T-helper 22 cell (primary cell): ENCODE measurements at places on chromosomes 3 and 15.

GRCh38 chr3:69872783-69873378 lies 126.7 kb upstream of the SAMMSON start:
- DNase-seq = no peak

DNA sequence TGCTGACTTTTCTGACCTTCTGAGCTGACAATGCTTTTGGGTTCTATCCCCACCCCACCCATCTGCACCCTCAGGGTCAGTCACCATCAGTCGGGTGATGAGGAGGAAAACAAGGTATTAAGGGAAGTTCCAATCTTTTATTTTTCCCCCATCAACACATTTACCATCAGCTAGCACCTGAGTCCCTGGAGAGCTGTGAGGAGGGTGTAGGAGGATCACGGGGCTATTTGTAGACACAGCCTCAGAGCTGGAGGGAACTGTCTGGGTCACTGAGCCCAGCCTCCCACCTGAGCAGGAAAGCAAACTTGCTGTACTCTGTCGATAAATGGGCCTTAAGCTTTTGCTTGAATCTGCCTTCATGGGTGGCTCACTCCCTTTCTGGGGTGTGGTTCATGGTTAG lies 24.8 kb upstream of the ZFAND6 start:
- no peak for DNase-seq

GRCh38 chr3:99868311-99868646 lies 50.6 kb downstream of the CMSS1 start:
- no peak for DNase-seq

GRCh38 chr15:69610277-69610676 lies 157.7 kb downstream of the RPLP1 start:
- DNase-seq = no peak

- no peak for DNase-seq
These were observed 46.2 kb upstream of the PLCL2 start for GRCh38 chr3:16838561-16838960.

- no peak for DNase-seq
These were observed 756 bp upstream of the CAMK2N2 start for GRCh38 chr3:184261854-184262763.

DNA sequence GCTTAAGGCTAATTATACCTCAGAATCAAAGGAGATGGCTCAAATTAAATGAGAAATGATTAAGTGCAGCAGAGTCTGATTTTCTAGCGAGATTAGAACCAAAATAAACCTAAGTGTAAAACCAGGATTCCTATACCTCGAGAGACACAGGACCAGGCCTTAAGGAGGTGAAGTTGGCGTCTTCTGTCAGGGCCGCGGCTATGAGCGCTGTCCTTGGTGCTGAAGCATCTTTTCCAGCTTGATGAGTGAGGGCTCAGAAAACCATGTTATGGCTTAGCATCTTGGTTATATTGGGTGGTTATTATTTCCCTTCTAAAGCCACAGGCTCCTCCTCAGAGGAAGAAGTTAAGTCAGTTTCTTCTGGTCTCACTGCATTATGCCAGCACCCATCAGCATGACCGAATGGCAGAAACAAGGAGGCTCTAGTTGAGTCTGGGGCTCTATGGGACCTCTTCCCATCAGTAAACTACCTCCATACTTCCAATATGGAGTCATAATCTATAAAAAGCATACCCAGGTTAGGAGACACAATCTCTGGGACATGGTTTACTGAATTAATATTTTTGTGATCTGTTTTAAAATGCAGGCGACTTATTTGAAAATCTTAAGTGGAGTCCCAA lies 120.1 kb upstream of the NMNAT3 start:
- no peak for DNase-seq

GRCh38 chr15:74482661-74483060 lies 21.7 kb upstream of the UBL7 start:
- no peak for DNase-seq

DNA sequence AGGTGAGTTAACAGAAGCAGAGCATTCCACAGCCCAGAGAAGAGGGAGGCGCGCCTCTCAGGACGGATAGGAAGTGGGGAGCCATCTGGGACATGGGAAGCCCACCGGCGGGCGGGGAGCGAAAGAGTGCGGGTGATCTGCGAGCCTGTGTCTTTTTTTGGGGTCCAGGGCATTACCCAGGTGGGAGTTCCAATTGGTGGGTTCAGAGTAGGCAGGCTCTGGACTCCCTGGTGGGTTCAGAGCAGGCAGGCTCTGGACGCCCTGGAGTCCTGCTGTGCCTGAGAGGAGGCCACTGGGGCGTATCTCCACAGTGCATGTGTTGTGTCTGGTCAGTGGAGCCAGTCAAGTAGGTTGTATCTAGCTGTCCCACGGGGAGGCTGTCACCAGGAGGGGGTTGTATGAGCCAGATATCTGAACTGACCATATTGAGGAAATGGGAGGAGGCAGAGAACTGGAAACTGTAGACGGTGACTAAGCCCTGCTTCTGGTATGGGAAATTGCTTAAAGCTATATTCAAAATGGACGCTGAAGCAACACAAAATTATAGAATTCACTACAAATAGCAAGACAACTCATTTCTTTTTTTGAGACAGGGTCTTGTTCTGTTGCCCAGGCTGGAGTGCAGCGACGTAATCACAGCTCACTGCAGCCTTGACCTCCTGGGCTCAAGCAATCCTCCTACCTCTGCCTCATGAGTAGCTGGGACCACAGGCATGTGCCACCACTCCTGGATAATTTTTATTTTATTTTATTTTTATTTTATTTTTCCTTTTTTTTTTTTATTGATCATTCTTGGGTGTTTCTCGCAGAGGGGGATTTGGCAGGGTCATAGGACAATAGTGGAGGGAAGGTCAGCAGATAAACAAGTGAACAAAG lies 34.5 kb upstream of the CHST2 start:
- no peak for DNase-seq

GRCh38 chr15:39663704-39664250 lies 82.9 kb downstream of the THBS1 start:
- DNase-seq = no peak

- no peak for DNase-seq
These were observed 7.7 kb downstream of the CCR2 start for GRCh38 chr3:46361408-46362283.

GRCh38 chr3:5133239-5134018 lies 11.3 kb downstream of the ARL8B start:
- no peak for DNase-seq

DNA sequence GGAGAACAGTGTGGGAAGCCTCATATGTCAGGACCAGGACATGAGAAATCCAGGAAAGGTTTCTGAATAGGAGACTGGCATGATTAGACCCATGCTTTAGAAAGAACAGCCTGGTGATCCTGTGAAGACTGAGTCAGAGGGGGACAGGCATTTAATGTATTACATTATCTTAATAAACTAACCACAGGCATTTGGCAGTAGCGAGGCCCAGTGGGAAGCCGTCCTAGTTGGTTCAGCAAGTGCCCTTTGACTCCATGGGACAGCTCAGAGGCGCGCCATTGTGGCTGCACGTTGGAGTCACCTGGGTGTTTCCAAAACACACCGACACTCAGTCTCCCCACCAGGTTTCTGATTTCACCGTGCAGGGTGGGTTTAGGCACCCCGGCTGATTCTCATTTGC lies 90.5 kb upstream of the DGKG start:
- no peak for DNase-seq

DNA sequence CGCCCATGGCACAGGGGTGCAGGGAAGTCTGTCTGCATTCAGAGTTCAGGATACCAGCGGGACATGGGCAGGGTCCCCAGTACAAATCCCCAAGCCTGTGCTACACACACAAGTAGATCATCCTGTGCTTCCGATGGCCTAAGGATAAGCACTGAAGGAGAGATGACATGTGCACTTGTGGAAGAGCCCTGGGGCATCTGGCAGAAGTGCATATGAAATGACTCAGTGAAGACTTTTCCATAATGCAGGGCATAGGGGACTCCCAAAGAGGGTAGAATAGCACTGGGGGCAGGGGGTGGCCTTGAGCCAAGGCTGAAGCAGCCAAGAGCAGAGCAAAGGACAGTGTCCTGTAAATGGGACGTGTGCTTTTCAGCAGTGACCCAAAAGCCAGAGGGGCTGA lies 22.9 kb downstream of the ADAMTS17 start:
- no peak for DNase-seq

DNA sequence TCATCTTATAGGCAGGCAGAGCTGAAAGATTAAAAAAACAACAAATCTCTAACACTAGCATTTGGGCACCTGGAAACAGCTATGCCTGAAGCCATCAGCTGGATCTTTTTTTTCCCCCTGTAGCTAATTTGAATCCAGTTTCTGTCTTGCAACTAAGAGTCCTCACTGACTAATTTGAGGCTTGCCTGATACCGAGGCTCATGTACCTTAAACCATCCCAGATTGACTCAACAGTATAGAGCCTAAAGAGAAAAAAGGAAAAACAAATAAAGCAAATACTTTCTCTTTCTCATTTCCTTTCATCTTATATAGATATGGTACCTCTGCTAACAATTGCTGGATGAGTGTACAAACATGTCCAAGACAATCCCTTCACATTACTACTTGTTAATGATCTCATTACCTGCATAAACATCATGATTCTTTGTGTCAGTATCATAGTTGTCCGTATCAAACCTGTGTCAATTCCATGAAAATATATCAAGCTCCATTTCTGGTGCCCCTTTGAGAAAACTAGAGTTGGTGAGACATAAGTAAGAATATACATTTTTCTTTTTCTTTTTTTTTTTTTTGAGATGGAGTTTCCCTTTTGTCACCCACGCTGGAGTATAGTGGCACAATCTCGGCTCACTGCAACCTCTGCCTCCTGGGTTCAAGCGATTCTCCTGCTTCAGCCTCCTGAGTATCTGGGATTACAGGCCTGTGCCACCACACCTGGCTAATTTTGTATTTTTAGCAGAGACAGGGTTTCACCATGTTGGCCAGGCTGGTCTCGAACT lies 43.1 kb downstream of the BHLHE40 start:
- DNase-seq = no peak

DNA sequence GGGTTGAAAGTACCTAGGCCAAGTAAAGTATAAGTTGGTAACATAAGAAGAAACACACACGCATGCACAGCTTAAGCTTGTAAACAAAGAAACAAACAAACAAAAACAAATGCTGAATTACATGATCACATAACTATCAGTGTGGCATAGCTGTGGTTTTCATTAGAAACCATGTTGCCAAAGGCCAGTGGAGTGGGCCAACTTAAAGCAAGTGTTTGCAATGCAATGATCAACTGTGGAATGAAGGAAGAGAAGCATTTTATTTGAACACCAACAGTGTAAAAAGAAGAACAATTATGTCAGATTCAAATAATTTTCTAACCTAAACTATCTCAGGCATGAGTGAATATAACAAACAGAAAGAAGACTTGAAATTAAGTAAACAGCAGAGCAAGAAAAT lies 199.4 kb upstream of the STRIT1 start:
- DNase-seq = no peak

DNA sequence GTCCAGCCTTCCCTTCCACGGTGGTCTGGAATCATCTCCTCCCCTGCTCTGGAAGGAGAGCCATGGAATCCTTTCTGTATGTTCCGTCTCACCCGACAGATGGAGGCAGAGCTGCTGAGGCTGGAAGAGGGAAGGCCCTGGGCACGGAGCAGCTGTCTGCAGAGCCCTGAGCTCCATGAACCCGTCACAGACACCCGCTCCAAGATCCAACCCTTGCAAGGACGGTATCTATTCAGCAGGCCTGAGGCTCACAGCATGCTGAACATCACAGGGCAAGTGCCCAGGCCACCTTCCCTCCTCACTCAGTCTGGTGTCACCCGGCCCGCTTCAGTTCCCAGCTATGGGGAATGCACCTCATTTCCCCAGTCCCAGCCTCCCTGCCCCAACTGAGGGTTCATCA lies 103.9 kb downstream of the LRIG1 start:
- no peak for DNase-seq

DNA sequence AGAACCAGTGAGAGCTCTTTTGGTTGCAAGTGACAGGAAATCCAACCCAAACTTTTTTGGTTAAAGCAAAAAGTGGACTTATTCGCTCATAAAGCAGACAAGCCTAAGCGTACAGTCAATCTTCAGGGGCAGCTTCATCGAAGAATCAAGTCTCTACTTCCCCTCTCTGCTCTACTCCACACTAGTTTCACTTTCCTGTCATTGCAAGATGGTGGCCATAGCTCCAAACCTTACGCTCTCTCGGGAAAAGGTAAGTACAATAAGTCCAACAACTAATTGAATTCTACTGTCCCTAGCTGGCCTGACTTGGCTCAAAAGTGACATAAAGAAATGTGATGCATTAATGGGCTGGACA lies 24.9 kb upstream of the ZNF710 start:
- no peak for DNase-seq

DNA sequence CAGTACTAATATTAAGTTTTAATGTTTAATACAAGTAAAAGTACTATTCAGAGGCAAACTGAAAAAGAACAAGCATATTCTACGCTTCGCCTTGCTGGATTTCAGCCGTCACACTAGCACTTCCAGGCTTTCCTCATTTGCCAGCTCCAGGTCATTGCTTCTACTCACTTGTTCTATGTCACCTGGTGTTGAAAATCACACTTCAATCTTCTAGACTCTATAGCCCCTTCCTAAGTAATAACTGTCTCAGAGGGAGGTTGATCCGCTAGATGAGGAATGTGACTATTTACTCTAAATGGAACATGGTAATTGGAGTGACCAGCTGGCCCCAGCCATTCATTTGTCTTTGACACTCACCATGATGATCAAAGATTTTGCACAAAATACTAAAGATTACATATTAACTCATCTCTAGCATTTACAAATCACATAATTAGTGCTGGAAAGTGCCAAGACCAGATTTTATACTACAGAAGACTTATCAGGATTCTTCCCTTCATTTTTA lies 92.0 kb downstream of the GAP43 start:
- no peak for DNase-seq

GRCh38 chr3:61073566-61074165 lies 177.6 kb downstream of the FHIT start:
- no peak for DNase-seq

GRCh38 chr15:31365032-31365654 lies 38.5 kb downstream of the KLF13 start:
- no peak for DNase-seq

GRCh38 chr3:182829761-182830405 lies 36.6 kb downstream of the ATP11B start:
- DNase-seq = no peak

DNA sequence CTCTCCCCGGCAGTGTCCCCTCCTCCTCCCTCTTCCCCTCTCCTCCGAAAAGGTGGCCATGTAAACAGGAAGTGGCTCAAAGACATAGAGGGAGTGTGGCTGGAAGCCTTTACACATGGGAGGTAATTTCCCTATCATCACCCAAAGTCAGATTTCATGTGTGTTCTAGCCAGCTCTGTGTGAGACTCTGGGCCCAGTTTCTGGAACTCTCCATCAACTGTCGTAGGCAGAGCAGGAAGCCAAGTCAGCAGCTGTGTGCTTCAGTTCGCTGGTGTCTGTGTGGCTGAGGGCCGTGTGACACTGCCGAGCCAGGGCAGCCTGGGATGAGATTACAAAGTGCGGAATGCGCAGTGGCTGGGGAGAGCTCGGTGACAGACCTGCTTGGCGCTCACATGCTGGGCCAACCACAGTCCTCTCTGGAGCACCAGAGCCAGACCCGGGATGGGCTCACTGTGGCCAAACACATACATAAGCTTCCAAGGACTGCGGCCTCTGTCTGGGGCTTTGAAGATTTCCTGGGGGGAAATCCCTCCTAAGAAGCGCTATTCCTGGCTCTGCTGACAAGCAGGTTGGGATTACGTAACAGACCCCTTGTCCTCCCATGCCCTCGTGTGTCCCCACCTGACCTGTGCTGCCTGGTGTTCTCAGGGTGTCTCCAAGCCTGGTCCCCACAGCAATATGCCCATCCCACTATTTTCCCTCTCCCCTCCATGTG lies 50.7 kb downstream of the UMPS start:
- DNase-seq = no peak

- DNase-seq = no peak
These were observed 174.1 kb upstream of the MCTP2 start for GRCh38 chr15:94057305-94057704.
